Glutamatergic neuron (in vitro differentiated cells): ENCODE measurements at places on chromosomes 3 and 15.

DNA sequence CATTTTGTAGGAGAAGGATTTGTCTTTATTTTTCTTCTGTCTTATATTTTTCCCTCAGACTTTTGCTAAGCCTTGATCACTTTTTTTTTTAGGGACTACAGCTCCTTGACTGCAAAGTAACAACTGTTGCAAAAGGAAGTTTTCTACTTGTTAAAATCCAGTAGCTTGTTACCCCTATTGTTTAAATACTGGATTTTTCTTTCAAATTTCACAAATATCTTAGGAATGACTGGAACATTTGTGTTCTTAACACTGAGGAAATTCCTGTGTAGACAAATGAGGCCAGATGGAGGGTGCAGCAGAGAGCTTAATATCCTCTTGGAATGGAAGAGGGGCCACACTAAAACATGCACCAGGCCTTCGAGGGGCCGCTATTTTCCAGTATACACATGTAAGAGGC is 3.2 kb upstream of the PGPEP1L start:
- no peak for DNase-seq

DNA sequence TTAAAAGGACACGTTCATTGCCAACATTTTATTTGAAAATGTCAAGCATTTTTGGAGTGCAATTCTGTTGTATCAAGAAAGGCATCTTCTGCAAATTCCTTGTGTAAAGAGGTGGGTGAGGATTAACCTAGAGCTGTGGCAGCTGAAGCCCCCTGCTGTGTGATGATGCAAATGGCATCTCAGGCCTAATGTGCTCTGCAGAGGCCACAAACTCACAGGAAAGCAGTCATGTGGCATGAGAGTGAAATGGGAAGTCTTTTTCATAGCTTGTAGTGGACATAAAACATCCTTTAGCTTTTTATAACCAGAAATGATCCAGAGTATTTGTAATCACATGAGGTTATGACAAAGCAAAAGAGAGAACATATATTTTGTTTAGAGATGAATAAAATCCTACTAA is 6.4 kb downstream of the CADM2 start:
- DNase-seq: peak; percentile 72

DNA sequence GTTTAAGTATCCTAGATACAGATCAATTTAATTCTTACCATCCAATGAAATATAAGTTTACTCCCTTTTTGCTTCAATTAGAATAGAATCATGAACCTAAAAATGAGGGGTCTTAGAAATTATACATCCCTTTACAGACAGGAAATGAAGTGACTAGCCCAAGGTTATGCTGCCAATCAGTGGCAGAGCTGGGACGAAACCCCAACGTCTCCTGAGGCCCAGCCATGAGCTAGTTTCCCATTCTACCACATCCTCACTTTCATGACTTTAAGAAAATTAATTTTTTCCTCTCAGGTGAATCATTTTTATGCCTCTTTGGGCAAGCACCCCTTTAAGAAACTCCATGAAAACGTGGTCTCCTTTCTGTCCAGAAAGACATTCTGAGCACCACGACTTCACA is 11.2 kb downstream of the LRIG1 start:
- no peak for DNase-seq

GRCh38 chr3:179526989-179527391 is 35.7 kb upstream of the ACTL6A start:
- DNase-seq: no peak

GRCh38 chr3:11636394-11636770 is 7.3 kb downstream of the VGLL4 start:
- DNase-seq: no peak

GRCh38 chr3:26967501-26967900 is 344.9 kb downstream of the LRRC3B start:
- no peak for DNase-seq

DNA sequence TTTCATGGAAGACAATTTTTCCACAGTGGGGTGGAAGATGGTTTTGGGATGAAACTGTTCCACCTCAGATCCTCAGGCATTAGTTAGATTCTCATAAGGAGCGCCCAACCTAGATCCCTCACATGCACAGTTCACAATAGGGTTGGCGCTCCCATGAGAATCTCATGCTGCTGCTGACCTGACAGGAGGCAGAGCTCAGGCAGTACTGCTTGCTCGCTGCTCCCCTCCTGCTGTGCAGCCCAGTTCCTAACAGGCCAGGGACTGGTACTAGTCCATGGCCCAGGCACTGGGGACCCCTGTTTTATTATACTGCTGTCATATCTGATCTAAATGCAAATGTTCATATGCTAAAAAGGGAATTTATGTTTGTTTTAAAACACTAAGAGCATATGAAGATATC is 9.8 kb upstream of the GRK7 start:
- peak; percentile 51 for DNase-seq

DNA sequence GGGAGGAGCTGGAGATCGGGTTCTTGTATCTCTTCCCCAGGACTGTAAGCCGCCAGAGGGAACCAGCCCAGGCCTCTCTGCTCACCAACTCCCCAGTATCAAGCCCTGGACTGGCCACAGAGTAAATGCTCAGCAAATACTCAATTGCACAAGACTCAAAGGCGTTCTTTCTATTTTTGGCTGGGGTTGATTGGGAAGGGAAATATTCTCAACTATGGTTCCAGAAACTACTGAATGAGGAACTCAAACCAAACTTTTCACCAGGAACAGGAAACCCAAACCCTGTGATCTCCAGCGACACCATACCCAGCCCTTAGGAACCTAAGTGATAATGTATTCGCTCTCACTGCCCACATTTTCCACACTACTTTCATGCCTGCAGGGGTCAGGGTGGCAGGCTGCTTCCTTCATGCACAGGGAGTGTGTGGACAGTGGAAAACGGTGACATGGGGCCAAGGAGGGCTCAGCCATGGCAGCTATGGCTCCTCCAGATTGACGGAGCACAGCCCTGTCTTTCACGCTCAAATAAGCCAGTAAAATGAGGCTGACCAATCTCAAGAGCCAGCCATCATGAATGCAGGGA is 124.7 kb upstream of the RAD18 start:
- no peak for DNase-seq

GRCh38 chr3:31178467-31178866 is 284.0 kb upstream of the GADL1 start:
- no peak for DNase-seq

DNA sequence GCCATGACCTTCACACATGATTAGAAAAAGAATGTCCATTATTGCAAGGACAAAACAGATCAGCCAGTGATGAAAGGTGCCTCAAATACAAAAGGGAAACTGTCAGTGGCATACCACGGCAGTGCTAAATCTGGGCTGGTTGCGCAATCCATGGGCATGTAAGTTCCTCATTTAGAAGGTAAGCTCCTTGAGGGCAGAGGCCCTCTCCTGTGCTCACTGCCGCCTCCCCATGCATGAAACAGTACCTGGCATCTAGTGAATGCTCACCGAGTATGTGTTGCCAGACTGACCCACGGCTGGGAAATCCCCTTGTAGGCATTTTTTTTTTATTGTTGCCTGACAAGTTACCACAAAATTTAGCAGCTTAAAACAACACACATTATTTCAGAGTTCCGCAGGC is 312.1 kb upstream of the CHRM5 start:
- DNase-seq: no peak

- no peak for DNase-seq
These were observed 151.5 kb downstream of the GOLGA6L4 start for GRCh38 chr15:84387086-84387485.

- no peak for DNase-seq
These were observed 880.8 kb downstream of the ROBO1 start for GRCh38 chr3:78887029-78887428.

DNA sequence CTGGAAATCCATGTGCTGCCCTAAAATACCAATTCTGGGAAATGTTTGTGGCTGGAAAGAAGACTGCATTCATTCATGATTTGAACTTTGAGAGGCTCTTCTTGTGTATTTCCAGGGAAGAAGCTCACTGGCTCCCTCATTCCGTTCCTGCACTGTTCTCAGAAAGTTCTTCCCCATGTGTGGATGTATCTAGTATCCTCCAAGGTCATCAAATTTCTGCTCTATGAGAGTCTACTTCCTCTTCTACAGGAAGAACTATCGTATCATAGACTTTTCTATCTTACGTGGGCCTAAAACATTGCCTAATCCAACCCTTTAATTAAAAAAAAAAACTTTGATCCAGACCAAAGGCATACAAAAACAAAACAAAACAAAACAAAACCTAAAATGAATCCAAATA is 2.9 kb downstream of the CCR3 start:
- no peak for DNase-seq

DNA sequence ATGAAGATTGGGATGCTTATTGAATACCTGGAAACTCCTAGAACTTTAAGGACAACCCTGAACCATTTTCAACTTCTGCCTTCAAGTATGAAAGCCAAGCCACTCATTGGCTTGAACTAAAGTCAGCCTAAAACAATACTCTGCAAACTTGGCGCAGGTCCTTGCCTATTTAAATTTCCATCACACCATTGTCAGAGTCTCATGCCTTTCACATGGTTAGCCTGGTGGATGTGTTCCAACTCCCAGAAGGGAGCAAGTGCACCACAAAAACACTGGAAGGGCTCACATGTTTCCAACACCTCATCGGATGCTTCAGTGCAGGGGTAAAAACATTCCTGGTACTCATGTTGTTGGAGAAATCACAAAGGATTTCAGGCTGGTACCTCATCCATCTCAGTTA is 511.6 kb upstream of the MDFIC2 start:
- no peak for DNase-seq

DNA sequence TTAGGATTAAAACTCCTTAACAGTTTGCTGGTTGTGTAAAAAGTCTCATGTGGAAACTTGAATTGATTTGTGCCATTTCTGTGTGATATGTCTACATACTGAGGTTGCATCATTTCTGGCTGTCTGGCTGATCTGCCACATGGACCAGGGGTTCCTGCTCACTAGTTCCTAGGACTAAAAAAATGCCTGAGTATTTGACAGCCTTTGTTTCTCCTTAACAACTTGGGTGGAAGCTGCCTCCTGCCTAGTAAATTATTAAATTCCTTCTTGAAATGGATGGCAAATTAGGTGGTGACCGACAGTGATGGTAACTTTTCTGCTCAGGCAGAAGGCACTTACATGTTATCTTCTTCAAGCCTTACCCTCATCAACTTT is 226.9 kb upstream of the MRPL3 start:
- no peak for DNase-seq

GRCh38 chr3:56867671-56868070 is 65.9 kb upstream of the ARHGEF3 start:
- DNase-seq: no peak

DNA sequence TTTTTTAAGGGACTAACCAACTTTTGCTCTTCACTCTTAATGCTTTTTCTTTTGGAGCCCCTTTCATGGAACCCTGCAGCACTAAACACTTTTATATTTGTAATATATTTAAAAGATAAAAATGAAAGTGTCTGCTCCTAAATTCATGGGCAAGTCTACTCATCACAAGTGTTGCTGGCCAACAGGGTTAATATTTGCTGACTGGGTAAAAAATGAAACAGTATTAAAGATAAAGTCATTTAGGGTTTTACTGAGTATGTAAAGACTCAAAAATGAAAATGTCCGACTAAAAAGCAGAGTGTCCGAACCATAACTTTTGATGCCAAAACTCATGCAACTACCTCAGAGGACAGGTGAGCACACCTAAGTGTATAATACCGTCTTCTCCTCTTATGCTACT is 54.0 kb downstream of the MOBP start:
- no peak for DNase-seq

DNA sequence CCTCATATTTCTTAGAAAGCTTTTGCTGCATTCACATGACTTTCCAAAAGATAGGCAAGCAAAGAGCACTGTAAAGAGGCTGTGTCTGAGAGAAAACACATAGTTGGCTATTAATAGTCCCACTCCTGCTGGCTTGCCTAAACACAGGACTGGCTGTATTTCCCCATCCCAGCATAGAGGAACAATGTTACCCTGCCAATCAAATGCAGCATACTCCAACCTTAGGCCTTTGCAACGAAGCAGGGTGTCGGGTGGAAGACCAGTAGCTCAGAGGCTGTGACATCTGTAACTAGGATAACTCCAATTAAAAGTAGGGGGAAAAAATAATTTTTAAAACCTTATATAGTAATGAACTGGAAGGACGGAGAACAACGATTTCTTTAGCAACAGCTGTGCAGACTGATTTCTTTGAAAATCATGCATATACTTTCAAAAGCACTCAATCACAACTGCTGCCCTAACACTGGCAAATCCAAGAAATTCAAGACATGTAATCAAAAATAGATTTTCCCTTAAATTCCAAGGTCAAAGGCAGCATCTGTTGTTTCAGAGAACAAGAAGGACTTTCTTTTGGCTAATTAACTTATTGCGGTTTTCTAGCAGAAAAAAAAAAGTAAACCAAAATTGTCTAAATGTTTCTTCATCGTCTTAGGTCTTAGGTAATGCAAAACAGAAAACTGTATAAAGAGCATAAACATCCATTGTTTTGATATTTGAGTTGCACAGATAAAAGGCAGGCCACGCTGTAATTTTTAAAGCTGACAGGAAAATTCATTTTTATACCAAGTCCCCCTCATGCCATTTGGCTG is 139.3 kb downstream of the TNIK start:
- DNase-seq: no peak

GRCh38 chr3:77063423-77063822 is 23.5 kb downstream of the ROBO2 start:
- DNase-seq: no peak

DNA sequence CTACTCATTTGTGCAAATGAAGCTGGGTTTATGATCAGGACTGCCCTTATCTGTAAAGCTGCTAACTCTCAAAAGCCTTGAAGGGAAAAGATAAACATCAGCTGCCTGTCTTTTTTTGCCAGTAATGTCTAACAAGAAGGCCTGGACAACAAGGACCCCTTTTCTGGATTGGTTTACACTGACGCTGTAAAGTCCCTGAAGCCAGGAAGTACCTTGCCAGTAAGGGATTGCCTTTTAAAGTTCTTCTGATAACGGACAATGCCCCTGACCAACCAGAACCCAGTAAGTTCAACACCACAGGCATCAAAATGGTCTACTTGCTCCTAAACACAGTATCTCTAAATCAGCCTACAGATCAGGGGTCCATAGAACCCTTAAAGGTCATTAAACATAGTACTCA is 178.0 kb downstream of the PCCB start:
- DNase-seq: no peak

- DNase-seq: no peak
These were observed 25.3 kb downstream of the LRIG1 start for GRCh38 chr3:66475386-66476020.

- peak; percentile 71 for DNase-seq
These were observed 144.4 kb downstream of the DNAJB8 start for GRCh38 chr3:128322030-128323022.

GRCh38 chr15:29127506-29128430 is 141.9 kb downstream of the NSMCE3 start:
- peak; percentile 18 for DNase-seq

DNA sequence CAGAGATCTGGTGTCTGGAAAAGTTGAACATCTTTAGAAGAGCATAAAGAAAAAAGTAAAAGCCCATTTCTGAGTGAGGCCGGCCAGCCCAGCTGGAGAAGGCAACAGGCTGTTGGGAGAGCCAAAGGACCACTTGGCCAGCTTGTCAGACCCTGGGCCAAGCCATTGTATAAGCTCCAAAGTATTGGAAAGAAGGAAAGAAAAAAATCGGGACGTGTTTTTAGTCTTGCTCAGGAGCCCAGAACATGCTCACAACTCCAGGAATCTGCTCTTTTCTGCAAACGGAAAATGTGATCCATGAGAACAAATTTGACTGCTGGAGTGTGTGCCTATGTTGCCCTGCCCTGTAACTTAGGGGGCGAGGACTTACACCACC is 10.4 kb upstream of the CLPX start:
- DNase-seq: no peak
